ENCODE measurements at places on chromosomes 2 and 18.

- no peak for DNase-seq
These were observed 42.1 kb downstream of the BMP10 start for GRCh38 chr2:68828887-68829708.

GRCh38 chr18:7576685-7577084 is 9.6 kb downstream of the PTPRM start:
- no peak for DNase-seq

GRCh38 chr2:179263446-179264367 is 925 bp downstream of the SESTD1 start:
- DNase-seq = peak; percentile 56

DNA sequence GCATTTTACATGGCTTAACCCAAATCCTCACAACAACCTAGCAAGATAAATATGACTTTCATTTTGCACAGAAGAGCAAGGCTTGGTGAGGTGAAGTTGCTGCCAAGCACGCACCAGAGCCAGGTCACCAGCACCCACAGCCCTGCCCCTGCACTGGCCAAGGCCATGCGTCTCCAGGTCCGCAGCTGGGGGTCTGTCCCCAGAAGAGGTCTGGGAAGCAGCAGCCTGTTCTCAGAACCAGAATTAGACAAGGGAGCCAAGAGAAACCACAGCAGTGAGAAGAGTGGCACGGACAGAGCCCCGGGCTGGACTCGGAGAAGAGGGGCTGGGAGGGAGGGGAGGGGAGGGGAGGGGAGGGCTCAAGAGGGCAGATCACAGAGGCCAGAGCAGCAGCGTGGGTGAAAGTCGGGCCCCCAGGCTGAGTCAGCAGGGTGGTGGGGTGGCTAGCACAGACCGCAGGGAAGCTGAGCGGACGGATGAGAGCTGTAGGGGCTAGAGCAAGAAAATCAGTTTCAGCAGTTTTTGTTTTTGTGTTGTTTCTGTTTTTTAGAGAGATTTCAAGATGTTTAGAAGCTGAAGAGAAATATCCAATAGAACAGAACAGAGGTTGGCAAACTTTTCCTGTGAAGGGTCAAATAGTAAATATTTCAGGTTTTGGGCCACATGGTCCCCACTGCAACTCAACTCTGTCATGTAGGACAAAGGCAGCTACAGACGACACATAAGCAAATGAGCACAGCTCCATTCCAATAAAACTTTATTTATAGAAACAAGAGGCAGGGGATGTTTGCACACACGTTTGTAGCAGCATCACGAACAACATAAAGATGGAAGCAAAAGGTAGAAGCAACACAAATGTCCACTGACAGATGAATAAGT is 7.4 kb upstream of the MTERF4 start:
- no peak for DNase-seq

DNA sequence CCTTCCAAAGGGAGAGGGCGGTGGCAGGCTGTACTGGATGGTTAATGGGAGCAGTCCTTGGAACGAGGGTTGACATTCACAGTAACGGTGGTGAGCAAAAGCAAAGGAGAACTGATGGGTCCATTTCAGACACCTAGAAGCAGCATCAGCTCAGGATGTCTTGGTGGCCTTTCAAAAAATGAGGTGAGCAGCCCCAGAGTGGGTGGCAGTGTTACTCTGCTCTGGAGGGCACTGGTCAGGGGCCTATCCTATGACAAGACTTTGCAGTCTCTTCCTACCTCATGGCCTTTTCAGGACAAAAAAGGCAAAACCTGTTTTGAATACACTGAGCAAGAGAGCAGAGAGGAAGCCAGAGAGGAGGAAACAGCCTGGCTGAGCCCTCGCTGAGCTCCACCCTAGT is 23.5 kb downstream of the CAPN14 start:
- DNase-seq = no peak

GRCh38 chr2:229443141-229443540 is 172.1 kb upstream of the PID1 start:
- no peak for DNase-seq

- no peak for DNase-seq
These were observed 92.5 kb downstream of the EPB41L5 start for GRCh38 chr2:120105360-120105759.

DNA sequence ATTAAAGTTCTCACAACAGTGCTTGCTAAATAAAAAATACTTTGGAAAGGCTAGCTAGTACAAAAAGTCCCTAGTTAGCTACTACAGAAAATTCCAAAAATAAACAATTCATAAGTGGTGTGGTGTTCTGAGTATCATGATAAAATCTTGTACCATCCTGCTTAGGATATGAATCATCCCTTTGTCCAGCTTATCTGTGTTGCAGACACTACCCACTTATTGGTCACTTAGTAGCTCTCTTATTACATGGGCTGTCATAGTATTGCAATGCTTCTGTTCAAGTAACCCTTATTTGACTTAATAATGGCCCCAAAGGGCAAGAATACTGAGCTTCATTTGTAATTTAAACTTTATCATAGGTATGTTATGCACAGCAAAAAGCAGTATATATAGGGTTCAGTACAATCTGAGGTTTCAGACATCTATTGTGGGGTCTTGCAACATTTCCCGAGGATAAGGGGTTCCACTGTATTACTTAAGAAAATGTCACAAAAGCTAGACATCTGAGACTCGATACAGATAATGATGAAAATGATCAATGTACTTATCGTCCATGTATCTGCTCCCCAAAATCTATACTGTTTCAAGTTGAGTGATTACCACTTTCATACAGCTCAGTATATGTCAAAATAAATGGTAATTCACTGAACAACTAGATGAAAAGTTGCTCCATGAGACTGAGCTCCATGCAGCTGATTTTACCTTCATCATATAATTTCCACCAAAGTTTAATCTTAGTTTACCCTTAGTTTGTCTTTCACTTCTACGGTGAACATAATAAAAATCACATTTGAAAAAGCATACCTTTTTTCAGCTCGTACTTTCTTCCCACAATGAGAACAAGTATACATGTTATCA is 93.8 kb downstream of the C2orf74 start:
- no peak for DNase-seq

DNA sequence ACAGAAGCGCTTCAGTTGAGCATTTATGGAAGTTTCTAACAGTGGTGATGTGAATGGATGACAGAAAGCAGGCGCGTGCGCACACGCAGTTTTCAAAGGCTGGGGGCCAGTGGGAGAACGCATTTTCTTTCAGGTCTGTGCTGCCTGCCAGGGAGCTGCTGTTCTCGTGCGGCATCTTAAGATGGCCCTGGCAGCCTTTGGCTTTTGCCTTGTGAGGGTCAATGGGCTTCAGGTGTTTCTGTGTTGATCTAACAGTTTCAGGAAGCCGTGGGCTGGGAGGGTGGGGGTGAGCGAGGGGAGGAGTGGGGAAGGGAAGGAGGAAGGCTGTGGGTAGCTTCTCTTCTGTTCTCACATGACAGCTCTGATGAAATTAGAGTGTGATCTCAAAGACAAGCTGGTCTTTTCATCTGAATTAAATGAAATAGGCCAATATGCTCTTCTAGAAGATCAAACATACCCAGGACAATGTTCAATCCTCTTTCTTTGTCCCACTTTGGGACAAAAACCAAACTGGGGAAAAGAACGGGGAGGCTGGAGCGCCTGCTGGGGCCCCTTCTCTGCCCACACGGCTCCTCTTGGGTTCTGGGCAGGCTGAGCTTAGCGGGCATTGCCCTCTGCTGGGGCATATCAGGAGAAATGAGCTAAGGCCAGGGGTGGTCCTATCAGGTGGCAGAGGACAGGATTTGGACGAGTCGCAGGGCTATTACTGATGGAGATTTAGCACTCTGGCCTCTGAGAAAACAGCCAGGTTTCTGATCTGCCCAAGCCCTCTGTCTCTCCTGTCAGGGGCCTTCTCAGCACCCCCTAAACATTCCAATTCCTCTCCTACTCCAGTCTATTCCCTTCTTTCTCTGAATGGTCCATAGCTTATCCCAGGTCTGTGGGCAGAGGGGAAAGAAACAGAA is 126.2 kb upstream of the LGALSL start:
- peak; percentile 27 for DNase-seq

GRCh38 chr2:160432633-160433032 is 61.0 kb downstream of the RBMS1 start:
- DNase-seq = no peak

DNA sequence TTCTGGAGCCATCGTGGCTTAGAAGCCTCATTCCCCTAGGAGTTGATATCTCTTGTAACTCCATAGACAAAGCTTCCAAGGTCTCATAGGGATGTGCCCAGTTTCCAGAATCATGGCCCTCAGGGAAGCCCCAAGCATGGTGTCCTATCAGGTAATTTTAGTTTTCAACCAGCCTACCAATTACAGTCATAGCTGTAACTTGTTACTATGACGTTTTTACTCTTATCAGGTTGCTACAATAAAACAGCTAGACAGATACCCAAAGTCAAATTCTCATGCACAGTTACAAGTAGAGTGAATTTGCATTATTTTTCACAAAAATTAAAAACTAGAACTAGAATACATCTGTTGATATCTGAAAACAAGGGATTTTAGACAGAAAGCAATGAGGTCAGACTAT is 8.9 kb downstream of the LYPD6 start:
- no peak for DNase-seq

DNA sequence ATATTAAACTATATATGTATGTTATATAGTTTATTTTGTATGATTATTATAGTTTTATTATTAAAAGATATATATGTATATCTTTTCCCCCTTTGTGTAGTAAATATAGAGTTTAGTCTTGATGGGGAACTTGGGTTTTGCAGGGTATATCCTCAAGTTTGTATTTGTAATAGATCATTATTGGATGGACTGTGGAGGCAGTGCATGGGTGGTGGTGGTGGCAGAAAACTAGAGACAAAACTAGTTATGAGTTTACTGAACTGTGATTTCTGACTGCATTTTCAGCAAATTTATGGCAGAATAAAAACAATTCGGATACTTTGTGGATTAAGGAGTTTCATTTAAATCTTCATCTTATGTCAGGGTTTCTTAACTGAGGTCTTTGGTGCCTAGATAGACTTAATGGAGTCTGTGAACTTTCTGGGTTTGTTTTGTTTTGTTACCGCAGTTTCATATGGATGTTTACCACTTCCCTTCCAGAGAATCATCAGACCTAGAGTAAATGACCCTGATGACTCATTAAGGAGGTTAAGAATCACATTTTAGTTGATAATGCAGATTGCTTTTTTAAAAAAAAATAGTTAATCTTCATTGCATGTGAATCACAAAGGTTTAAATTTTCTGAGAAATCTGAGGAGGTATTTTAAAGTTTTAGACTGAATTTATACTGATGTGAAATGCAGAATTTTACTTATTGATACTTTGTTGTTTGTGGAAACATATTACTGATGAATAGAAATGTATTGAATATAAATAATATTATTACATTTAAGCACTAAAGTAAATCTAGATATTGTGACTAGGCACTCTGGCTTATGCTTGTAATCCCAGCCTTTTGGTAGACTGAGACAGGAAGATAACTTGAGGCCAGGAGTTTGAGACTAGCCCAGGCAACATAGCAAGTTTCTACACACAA is 14.5 kb downstream of the EPC2 start:
- DNase-seq = no peak

GRCh38 chr2:61978522-61978921 is 73.0 kb downstream of the COMMD1 start:
- DNase-seq = peak; percentile 22

- DNase-seq = no peak
These were observed 217.6 kb upstream of the TANK start for GRCh38 chr2:160942476-160943142.

DNA sequence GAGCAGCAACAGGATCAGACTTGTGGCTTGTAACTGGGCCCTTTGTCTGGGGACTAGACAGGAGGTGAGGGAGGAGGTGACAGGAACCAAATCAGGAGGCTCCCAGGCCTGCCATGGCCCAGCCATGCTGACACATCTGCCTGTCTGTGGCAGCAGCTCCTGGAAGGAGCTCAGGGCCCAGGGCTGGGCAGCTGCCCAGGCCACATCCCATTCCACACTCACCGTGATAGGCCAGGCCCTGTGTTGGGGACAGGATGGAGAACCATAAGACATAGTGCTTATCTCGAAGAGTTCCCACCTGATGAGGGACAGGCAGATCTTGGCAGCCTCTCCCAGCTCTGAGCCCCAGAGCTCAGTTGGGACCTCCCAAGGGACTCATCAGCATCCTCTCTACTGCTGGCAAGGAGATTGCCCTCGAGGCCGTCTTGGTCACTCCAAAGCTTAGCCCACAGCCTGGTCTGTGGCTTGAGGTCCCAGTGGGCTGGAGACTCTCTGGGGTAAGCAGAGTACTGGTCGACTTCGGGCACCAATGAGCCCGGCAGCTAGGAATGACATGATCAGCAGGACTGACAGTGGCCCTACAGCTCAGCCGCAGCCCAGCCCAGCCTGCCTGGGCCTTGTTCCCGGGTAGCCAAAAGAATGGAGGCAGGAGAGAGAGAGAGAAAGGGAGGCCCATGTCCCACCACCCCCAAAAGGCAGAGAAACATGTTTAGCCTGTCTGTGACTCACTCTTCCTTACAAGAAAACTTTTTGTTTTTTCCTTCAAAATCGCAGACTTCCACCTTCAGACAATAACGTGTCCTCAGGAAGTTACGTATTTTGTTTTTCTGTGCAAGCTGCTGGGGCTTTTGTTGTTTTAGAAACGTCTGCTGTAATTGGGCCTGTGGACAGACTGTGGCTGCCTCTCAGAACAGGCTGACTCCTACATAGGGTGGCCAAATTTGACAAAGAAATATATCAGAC is 82.1 kb downstream of the HS1BP3 start:
- no peak for DNase-seq

DNA sequence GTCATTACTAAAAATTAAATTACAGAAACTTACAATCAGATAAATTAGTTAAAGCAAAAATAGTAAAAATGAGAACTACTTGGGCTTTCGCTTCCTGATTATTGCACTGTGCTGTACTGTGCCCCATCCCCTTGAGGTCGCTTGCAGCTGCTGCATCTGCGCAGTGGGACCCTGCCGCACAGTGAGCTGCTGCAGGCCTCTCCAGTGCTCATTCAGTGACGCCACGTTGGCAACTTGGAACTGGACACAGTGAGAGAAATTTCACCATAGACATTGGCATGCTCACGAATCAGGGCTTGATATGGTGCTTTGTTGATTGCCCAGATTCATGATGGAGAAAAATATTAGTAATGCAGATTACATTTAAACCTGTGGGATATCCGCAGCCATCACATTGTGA is 290.8 kb upstream of the MYT1L start:
- DNase-seq = no peak

GRCh38 chr2:203578759-203579643 is 43.9 kb upstream of the RAPH1 start:
- DNase-seq = no peak

DNA sequence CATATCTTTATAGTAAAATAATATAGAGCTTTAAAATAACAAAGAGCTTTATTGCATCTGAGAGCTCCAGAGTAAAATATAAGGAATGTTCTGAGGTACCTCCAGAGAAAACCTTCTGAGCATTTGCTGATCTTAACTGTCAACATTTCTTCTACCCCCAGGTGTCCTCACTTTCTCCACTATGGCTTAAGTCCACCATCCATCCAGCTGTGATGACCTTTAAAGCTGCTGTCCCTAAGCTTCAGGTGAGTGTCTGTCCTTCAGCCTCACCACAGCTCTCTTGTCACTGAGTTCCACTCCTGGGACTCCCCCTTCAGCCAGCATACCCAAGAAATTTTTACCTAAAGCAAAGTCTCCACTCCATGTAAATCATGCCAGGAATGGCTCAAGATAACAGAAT is 137.9 kb downstream of the MYO5B start:
- DNase-seq = no peak
